ENCODE measurements at places on chromosomes 3 and 15. TPM values are rescaled to one million over a fixed set of nuclear protein-coding genes. Genes with fewer than 3 reads are reported as not detected.

GRCh38 chr3:9072667-9073009 lies 109.4 kb upstream of the RAD18 start:
- no peak for DNase-seq

DNA sequence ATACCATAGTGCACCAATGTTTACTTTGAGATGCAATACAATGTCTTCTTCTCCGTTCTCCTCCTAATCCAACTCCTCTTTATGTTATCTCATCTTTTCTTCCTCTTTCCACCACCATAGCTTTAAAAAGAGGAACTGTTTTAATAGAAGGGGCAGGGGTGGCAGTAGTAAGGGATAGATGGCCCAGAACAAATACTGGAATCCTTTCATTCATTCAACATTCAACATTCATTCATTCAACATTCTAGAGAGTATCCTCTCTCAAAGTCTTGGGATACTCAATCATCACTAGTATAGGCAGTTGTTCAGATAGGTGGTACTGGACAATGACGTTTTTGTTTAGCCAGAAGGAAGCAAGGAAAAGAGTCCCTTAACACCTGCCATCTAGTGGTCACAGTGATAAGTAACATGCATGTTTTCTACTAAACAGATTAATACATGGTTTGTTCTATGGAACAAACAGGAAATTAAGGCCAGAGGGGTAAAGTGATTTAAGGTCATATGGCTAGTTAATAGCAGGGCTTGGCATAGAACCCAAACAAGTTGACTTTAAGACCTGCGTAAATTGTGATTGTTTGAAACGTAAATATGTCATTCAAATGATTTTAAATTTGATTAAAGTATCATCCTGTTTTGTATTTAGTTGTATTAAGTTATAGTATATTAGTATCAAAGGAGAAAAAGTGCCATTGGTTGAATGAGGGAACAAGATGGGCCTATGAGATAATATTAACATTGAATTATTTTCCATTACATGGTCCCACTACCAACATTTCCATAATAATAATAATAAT lies 26.9 kb upstream of the EHHADH start:
- DNase-seq = no peak

- DNase-seq = no peak
Observed at GRCh38 chr3:65856907-65857306, 181.8 kb downstream of the MAGI1 start.

- no peak for DNase-seq
Observed at GRCh38 chr15:83324799-83325198, 40.3 kb upstream of the BNC1 start.

DNA sequence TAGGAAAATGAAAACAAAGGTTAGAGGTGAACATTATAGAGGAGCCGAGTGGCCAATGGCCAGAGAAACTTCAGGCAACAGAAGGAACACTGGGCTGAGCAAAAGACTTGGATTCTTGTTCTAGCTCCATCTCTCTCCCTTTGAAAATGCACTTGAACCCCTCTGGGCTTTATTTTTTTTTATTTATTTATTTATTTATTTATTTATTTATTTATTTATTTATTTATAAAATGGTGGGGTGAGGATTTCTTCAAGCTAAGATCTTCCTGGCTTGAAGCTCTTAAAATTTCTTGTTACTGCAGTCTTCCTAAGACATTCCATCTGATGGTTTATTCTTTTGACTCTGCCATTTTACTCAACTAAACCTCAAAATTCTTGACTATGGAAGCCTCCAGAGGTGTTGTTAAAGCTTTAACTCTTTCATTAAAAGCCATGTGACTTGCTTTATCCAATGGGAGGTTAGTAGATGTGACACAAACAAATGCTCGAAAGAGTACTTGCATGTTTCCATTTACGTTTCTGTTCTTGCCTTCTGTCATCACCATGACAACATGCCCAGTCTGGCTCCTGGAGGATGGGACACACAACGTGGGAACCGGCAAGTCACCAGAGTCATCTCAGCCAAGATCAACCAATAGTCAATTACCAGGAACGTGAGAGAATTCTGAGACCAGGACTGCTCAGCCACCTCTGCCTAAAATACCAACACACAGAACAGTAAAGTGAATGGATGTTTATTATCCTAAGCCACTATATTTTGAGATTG lies 325.2 kb upstream of the CTNNB1 start:
- DNase-seq = no peak

DNA sequence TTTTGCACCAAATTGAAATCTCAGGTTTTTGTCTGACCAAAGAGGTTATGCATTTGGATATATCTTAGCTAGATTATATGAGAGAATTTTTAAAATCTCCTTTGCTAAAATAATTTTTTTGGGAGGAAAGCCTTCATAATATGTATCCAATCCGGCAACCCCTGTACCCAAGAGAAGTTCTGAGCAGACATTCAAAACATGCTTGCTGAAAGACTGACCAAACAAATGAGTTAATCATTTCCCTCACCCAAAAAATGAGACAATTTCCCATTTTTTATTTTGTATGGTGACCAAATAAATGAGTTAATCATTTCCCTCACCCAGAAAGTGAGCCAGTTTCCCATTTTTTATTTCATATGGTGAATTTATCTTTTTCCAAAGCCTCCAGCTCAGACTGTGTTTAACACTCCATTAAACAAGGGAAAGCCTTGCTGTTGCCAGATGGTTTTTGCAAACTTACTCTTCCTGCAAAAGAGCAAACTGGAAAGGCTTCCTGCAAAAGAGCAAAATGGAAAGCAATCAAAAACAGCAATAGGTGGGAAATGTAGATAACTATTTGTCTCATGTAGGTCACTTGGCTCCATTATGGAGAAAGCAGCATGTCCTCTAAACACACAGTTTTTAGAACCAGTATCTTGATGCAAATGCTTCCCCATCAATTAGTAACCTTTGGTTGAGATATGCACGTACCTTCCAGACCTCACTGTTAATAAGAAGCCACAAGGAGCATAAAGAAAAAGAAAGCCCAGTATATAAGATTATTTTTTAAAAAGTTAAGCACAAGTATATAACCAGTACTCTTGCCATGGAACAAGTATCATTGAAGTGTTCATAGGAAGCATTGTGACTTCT lies 78.4 kb upstream of the OSTN start:
- DNase-seq = no peak

- peak; percentile 51 for DNase-seq
Observed at GRCh38 chr3:11591391-11592282, 52.1 kb downstream of the VGLL4 start.

GRCh38 chr15:56832125-56832524 lies 86.3 kb upstream of the TCF12 start:
- DNase-seq = no peak

DNA sequence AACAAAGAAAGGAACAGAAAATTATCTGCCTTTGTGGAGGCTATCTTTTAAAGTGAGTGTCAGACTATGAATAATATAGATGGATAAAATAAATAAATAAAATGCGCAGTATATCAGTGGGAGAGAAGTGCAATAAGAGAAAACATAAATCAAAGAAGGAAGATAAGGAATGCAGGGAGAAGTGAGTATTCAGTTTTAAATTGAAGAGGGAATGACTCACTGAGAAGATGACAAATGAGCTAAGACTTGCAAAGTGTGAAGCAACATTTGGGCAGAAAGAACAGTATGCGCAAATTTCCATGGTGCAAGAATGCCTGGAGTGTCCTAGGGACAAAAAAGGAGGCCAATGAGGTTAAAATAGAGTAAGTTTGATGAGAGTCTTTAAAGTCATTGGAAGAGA lies 1300.1 kb upstream of the ALCAM start:
- DNase-seq = no peak

DNA sequence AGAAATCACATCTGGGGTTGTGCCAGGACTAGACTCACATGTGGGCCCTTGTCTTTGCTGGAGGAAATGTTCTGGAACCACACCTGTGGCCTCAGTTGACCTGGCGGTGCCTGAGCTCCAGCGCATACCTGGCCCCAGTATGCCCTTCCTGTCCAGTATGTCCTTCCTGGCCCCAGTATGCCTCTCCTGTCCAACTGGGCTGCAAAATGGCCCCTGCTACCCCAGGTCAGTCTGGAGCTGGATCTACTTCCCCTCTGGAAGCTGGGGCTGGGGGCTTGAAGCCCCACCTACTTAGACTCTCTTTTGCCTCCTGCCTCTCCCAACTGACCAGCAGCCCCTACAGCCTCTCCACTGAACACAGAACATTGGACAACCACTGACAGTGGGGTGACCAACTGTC lies 15.3 kb downstream of the RASGRF1 start:
- DNase-seq = no peak

DNA sequence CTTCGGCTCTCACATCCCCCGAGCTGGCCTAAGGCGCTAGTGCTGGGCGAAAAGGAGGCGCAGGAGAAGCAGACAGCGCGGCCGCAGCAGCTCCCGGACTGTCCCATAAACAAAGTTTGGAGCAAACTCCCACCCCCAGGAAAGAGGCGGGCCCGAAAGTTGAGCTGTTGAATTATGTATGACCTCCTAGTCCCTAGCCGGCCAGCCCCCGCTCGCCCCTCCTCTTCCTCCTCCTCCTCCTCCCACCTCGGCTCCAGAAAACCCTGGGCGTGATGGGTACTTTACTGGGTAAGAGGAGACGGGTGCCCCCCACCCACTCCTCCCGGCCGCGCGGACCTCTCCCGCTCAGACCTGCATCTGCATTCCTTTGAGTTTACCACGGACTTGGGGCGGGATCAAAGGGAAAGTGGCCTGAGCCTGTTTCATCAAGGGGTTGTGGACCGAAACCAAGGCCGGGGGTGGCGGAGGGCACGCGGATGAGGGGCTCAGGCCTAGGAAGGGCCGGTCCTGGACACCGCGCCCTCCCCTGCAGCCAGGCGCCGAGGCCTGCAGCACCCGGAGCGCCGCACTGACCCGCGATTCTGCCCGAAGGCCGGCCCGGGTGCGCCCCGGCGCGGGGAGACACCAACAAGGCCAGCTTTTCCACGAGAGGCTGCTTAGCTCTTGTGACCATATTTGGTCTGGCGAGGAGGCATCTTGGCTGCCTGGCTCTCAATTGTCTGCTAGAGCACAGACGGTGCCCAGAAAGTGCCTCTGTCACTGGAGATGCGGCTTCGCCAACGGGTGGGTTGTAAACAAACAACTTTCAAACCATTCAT lies at the start of gene WWTR1:
Gene WWTR1 (minus strand): TSS at position 100 of the 818 bp plus-strand sequence. CDS start 719 bp downstream, outside the sequence.
- DNase-seq = peak; percentile 93

Gene HCLS1
- 8.8 TPM for polyA plus RNA-seq

Gene SLC22A13
- polyA plus RNA-seq = 0.12 TPM

Gene C3orf70
- polyA plus RNA-seq = 8.2 TPM

Gene PLA1A
- 0.35 TPM for polyA plus RNA-seq

Gene XCR1
- 0.23 TPM for polyA plus RNA-seq
